ENCODE measurements at places on chromosomes 12 and 14.
A peak's percentile ranks its signal among the peaks of the same experiment; 100 is the strongest.

DNA sequence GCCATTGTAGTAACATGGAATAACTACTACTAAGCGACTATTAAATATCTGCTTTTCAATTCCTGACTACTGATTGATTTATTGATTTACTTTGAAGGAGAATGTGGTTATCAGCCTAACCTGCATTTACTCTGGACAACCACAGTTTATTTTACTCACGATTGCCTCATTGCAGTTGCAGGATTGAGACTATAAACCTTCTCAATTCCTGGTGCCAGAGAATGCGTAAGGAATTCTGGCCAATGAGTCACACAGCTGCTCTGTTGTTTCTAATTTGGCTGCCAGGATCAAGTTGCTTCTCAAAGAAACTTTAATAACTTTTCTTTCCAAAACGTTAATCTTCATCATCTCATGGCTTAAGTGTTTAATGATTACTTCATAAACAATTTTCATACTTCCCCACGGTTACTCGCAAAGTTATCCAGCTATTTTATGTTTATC is 13.1 kb upstream of the TMTC1 start:
- no peak for DNase-seq

- DNase-seq = no peak
Measured at GRCh38 chr12:52436000-52436827, 2.0 kb upstream of the KRT75 start.

DNA sequence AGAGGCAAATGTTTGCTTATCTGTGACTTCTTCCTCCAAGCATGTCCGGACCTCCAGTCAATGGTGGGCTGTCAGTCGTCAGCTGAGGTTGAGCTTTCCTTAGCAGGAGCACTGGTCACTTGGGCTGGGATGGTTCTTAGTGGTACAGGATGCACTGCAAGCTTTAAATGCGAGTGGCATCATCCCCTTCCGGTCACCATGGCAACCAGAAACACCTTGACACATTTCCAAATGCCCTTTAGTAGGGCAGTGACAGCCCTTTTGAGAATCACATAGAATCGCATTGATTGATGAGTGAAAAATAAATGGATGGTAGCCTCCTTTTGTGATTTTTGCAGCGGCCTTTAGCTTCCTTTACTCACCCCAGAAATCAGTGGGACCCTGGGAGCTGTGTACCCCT is 24.1 kb downstream of the NTF3 start:
- DNase-seq = no peak

DNA sequence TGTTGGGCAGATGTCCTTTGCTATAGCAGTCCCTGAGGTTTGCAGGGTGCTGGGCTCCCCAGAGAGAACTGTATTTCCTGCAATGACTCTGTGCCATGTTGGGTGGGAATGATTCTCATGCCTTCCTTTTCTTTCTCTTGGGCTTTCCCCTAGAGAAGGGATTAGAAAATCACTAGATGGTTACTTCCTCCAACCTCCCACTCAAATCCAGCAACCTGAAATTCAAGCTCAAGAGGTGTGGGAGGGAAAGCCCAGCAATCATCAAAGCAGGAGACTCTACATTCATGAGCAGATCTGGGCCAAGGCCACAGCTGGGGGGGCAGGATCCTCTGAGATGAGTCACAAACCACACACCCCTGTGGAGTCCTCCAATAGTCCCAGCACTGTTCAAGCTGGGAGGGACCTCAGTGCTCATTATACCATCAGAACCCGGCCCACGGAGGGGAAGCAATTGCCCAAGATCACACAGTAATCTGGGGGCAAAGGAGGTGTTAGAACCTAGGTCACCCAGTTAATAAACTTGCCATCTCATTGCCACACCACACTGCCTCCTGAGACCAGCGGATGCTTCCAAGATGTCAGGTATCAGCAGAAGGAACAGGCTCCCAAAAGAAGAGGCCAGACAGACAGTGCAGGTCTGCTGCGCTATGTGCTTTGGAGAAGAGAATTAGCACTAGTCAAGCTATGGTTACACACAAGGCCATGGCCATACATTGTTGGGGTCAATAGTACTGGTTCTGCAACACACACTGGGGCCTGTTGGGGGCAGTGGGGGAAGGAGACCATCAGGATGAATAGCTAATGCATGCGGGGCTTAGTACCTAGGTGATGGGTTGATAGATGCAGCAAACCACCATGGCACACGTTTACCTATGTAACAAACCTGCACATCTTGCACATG is 65.7 kb downstream of the TTC9 start:
- DNase-seq = no peak

- DNase-seq = no peak
Measured at GRCh38 chr14:26872515-26873361, 274.9 kb upstream of the NOVA1 start.

DNA sequence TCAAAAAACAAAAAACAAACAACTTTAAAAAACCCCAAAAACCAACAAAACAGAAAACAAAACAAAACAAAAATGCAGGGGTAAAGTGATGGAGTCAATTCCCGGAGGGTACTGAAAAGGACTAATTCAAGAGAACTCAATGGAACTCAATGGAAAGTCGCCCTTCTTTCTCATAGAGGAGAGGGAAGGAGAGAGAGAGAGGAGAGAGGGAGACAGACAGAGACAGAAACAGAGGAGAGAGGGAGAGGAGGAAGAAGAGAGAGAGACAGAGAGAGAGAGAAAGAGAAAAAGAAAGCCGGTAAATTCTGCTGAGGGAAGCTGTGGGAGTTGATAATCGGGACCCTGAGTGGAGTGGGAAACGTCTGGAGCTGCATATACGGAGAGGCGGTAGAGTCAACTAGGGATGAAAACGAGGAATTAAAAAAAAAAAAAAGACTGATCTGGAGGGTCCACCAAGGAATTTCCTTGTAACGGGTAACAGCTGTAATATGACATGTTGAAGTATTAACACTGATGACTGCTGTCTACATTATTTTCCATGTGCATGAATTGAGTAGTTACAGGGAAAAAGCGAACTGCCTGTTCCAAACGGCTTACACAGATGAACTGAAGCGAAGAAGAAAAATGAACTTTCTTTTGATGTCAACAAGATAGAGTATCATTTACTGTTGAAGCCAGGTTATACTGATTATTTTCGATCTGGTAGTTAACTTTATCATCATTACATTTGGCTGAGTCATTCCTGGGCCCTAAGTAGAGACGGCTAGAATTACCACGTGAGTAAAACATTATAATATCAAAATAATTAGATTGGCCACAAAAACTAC is 934 bp upstream of the ZC2HC1C start:
- no peak for DNase-seq

DNA sequence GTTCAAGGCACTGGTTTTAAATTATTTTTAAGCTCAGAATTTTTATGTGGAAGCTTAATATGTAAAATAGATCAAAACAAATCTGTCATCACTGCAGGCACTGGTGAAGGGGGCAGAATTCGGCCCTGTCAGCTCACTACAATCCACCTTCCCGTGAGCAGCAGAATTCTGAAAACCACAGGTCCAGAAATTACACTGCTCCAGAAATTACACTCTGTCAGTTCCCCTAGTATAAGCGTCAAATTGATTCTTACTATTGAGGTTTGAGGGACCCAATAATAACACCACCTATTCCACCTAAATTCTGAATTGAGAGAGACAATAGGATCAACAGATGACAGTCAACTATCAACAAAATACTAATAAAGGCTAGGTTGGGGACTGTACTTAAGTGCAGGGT is 245.5 kb downstream of the PHLDA1 start:
- no peak for DNase-seq

GRCh38 chr12:8662593-8662992 is at the start of gene MFAP5:
Gene MFAP5, minus strand, starts transcription at chr12:8662826. Its CDS starts 722 bp downstream, at chr12:8662104.
- no peak for DNase-seq

- DNase-seq = no peak
Measured at GRCh38 chr14:101120641-101121507, 217.4 kb upstream of the RTL1 start.

DNA sequence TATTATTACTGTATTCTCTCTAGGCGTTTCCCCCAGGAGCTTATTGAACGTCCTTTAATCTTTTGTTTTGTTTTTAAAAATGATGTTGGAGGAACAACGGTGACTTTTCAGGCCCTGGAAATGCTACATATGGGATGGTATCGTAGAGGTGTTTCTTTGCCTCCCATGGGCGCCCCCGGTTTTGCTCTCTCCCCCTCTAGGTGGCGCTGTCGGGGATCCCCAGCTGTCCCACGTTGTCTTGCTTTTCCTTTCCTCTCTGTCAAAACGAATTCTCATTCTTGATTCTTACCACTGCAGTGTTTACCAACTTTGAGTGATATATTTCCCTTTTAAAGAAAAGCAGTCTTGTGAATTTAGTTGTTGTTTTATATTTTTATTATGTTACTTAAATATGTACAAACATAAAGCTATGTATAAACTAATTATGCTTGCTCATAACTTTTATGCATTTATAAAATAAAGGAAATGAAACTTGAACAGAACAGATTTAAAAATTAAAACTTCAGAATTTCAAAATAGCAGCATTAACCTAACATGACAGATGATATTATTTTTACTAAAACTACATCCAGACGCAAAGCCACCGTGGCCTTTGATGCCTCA is 171.9 kb downstream of the RGS6 start:
- peak; percentile 16 for DNase-seq

GRCh38 chr12:62446754-62447452 is 19.7 kb upstream of the MON2 start:
- no peak for DNase-seq

GRCh38 chr12:42473130-42473529 is 116.4 kb downstream of the PRICKLE1 start:
- no peak for DNase-seq

DNA sequence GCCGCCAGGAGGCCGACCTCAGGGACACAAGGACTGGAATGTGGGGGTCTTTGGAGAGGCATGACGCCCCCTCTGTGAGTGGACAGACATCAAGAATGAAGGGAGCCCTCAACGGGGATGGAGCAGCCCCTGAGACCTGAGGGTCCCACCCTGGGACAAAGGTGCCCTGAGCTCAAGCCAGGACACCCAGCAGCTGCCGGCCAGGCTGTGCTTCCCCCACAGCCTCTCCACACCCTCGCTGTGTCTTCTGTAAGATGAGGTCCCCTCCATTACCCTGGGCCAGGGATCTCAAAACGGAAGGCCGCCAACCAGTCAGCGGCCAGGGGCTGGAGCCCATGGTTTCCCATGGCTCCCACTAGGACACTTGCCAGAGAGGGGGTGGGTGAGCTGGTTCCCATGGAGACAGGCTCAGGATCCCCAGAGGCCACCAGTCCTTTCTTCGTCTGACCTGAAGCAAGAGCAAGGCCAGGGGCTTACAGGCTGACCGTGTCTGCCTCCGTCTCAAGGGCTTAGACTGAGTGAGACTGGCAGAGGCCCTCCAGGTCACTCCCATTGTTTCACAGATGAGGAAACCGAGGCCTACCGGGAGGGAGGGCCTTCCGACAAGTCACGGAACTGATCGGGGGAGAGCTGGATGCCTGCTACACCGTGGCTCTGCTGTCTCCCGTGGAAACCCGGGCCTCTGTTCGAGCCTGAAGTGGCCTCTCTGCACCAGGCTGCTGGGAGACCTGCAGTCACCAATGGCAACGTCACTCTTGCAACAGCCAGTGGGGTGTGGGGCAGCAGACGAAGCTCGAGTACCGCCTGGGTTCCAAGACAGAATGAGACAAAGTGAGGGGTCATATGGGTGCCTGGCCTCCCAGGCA is 91.7 kb upstream of the DIO3 start:
- DNase-seq = no peak

GRCh38 chr14:96135285-96135684 is 69.4 kb upstream of the BDKRB2 start:
- DNase-seq = no peak

- no peak for DNase-seq
Measured at GRCh38 chr14:92655419-92656201, 92.8 kb downstream of the LGMN start.

DNA sequence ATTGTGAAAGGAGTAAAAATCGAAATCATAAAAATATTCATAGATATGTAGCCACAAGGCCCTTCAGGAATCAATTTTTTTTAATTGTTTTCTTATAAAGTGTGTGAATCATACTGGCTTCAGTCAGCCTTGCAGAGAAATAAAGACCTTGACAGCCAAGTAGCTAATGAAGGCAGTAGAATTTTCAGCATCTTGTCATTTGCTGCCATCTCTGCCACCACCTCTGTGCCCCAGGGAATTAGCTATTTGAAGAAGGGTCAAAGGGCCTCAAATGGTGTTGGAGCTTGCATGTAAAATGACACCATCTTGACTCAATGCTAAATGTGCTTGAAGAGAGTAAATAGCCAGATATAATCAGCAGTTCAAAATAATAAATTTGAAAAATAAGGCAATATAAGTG is 359.4 kb upstream of the DCN start:
- no peak for DNase-seq

DNA sequence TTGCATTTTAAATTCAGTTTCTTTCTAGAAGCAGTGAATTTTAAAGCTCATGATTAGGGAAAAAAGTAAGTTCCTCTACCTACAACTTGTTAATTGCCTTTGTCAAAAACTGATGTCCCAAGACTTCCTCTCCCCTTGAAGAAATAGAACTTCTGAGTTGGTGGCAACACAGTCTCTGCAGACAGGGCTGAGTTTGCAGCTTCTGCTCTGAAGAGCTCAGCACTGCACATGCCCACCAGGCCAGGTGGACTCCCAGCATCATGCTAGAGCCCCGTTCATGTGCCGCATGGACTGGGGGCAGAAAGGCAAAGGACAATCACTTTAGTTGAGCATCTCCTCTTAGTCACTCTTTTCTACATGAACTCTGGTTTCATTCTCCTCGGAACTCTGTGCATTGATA is 620.1 kb downstream of the VRK1 start:
- no peak for DNase-seq

GRCh38 chr12:65414526-65414925 is 136.0 kb downstream of the MSRB3 start:
- no peak for DNase-seq

GRCh38 chr14:71115821-71116567 is 208.7 kb downstream of the PCNX1 start:
- no peak for DNase-seq

- DNase-seq = no peak
Measured at GRCh38 chr14:24259282-24260025, 3.5 kb downstream of the TGM1 start.

- DNase-seq = no peak
Measured at GRCh38 chr14:22423958-22424357, 165.1 kb downstream of the DAD1 start.

DNA sequence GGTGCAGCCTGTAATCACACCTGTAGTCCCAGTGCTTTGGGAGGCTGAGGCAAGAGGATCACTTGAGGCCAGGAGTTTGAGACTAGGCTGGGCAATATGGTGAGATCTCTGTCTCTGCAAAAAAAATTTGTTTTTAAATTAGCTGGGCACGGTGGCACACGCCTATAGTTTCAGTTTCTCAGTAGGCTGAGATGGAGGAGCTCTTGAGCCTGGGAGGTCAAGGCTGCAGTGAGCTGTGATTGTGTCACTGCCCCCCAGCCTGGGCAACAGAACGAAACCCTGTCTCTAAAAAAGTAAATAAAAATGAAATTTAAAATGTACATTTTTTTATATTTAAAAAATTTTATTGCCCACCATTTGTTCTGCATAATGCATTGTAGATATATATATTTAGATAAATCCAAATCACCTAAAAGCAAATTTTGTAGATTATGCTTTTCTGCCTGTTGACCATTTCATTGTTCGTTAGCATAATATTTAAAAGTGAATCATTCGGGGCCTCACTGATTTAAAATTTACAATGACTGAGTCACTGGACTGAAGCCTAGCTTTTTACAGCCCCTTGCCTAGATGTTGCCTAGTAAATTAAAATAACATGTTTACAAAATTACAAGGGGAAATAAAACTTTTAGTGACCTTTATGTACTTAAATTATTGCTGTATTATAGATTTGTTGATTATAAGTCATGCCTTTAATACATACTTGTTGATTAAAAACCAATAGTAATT is 87.9 kb downstream of the USP15 start:
- no peak for DNase-seq

- no peak for DNase-seq
Measured at GRCh38 chr12:62259631-62259992, 592 bp upstream of the USP15 start.

Data from CD4-positive, alpha-beta T cell treated with Interleukin-15 for 4 hours (primary cell).